ENCODE measurements at places on chromosomes 4 and X.
A peak's percentile ranks its signal among the peaks of the same experiment; 100 is the strongest.

- DNase-seq: no peak
These were observed 69.4 kb downstream of the CLCN5 start for GRCh38 chrX:49991758-49992157.

- no peak for DNase-seq
These were observed 96.3 kb downstream of the TMA16 start for GRCh38 chr4:163590619-163591264.

- DNase-seq: no peak
These were observed 62.6 kb downstream of the COQ2 start for GRCh38 chr4:83221897-83222441.

GRCh38 chr4:76641351-76641750 lies 206.3 kb downstream of the SHROOM3 start:
- no peak for DNase-seq

- DNase-seq: no peak
These were observed 95.4 kb downstream of the NKX6-1 start for GRCh38 chr4:84403656-84404055.

DNA sequence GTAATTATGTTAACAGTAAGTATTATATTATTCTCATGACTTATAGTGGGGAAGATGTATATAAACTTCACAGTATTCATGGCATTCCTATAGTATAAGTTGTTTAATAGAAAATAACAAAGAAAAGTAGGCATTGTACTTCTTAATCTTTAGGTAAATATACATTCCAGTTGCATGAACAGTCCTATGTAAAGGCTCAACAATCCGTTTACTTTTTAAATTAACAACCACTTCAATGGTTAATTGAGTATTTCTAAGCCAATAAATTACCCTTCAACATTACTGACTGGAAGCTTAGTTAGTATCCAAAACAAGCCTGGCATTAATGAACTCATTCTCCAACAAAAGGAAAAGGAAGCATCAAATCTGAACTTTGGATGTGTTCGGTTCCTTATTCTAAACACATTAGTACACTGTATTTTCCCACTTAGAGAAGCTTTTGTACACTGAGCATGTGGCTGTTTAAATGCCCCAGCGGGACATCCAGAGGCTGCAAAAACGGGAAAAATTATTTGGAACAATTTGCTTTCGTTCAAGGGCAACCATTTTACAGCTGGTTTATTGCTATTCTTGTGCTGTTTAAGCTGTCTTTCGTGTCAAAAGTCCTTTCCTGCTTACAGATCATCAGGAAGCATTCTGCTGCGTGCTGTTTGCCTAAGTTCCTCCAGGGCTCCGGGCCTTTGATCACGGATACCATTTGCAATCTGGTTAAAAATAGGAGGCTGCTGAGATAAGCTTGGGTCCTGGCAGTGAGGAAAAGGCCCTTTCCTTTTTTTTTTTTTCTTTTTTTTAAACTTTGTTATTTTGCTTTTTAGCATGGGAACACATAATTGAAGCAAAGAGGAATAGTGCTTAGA lies 460.3 kb downstream of the SPRY1 start:
- peak; percentile 2 for DNase-seq

- no peak for DNase-seq
These were observed 62.7 kb downstream of the SHROOM2 start for GRCh38 chrX:9848718-9849479.

DNA sequence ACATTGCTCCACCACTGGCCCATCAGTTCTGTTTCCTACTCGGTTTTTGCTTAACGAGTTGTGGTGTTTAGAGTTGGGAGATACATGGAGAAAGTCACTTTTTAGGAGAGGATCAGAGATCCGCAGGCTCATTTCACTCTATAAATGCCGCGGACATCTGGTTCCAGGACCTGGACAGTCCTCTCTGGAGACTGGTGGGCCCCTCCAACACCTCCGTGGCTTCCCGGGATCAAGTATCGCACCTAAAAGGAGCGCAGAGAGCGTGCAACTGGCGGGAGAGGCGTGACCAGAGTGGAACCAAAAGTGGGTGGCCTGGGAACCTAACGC lies 9.9 kb upstream of the CLTRN start:
- no peak for DNase-seq

DNA sequence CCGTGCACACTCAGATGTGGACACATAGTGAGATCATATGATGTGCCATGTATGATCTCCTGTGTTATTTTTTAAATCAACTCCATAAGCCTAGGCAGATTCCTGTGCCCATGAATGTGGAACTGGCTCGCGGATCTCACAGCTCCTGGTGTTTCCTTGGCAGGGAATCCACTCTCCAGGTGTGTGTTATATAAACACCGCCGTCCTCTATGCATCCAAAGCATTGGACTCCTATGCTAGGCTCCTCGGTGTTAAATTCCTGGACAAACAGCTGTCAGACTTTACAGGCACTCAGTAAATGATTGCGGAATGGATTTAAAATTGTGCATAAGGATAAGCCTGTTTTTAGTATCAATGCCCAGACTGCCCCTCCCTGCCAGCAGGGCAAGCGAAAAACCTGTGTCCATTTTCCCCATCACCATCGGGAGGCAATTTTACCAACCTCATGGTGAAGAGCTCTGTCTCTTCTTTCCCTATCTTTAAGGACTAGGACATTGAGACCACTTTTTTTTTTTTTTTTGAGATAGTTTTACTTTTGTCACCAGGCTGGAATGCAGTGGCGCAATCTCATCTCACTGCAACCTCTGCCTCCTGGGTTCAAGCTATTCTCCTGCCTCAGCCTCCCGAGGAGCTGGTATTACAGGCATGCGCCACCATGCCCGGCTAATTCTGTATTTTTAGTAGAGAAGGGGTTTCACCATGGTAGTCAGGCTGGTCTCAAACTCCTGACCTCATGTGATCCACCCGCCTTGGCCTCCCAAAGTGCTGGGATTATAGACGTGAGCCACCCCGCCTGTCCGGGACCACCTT lies 23.6 kb upstream of the GPR78 start:
- DNase-seq: no peak

DNA sequence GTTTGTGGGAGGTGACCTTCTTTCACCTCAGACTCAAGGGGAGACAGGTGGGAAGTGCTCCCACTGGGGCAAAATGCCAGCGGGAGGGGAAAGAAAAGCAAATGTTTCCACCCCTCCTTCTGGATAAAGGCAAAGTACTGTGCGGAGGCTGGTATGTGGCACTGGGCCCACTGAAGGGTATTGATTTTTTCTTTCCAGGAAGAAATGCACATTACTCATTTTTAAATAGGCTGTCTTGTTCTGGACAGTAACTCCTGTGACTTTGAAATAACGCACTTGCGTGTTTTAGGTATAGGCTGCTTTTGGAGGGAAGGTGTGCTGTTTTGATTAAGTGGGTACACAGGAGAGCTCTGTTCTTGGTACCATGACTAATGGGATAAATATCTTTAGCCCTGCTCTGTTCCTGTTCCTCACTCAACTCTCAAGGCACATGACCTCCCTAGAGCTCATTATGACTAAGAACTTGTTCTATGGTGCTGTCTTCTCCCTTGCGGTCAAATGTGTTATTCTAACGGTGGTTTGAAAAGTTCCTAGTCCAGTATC lies 40.7 kb upstream of the MBTPS2 start:
- DNase-seq: no peak

DNA sequence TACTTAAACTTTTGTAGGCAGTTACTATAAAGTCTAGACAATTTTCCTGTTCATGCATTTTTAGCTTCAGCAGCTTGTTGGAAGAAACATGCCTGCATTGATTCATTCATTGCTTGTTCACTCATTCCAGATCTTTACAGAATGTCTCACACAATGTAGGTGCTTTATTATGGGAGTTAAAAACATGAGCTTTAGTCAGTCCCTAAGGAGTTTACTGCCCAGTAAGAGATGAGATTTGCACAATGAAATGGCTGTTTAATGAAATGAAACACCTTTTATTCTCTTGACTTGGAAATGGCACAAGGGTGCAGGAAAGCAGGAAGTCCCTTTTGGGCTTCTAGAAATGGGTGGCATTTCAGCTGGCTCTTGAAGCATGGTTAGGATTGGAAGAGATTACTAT lies 2.9 kb downstream of the NOCT start:
- DNase-seq: no peak

GRCh38 chr4:54118850-54119589 lies 19.1 kb downstream of the GSX2 start:
- no peak for DNase-seq

DNA sequence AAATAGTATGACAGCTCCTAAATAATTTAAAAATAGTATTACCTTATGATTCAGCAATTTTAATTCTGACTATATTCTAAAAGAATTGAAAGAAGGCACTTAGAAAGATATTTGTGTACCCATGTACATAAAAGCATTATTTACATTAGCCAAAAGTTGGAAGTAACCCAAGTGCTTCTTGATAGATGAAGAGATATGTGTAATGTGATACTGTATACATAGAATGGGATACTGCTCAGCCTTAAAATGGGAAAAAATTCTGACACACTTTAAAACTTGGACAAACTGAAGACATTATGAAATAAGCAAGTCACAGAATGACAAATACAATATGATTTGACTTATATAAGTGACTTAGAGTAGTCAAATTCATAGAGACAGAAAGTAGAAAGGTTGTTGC lies 112.2 kb downstream of the IDS start:
- no peak for DNase-seq

DNA sequence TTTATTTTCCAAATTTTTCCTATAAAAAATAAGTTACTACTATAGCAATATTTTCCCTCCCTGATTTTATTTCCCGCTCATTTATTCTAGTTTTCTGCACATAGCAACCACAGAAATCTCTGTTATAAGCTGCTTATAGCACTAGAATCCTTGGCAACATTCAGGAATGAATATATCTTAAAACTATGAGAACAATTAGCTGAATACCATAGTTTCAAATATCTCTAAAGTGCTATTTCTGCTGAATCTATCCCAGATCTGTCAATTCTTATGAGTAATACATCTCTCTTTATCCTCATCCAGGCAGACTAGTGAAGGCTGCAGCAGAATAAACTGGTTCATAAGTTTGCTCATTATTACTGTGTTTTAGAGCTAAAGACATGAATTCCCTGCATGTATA lies 622.9 kb upstream of the DIPK2B start:
- no peak for DNase-seq

- no peak for DNase-seq
These were observed 1.3 kb upstream of the TET2 start for GRCh38 chr4:105145156-105145902.

DNA sequence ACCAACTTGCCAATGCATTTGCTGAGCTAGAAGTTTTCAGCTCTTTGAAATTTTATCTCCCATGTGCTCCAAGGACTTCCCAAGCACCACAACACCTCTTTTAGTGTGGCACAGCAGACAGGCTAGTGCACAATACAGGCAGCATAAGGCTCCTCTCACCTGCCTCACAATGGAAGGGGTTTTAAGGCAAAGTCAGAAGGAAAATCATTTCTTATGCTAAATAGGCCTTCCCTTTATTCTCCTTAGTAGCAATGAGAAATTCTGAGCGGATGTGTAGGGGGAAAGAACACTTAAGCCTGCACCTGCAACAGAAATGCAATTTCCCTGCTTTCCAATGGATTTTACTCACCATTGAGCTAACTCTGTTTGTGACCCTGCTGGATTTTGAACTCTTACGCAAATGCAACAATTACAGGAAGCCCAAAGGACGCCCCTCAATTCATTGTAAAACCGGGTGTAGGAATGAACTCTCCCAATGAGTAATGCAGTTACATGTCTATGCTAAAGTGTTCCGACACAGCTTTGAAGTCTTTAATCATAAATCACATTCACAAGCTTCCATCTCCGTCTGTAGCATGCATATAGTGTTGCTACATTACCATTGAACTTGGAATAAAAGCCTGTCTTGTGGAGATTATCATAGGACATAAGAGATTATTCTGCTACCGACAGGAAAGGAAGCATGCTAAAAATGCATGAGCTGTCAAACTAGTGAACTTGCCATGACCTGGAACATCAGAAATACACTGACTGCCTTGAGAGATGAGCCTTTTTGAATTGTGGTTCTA lies 1084.9 kb downstream of the RPA4 start:
- no peak for DNase-seq

GRCh38 chrX:109783701-109784079 lies 50.6 kb upstream of the ACSL4 start:
- no peak for DNase-seq

GRCh38 chr4:86358257-86358656 lies 1.6 kb downstream of the MAPK10 start:
- DNase-seq: no peak

DNA sequence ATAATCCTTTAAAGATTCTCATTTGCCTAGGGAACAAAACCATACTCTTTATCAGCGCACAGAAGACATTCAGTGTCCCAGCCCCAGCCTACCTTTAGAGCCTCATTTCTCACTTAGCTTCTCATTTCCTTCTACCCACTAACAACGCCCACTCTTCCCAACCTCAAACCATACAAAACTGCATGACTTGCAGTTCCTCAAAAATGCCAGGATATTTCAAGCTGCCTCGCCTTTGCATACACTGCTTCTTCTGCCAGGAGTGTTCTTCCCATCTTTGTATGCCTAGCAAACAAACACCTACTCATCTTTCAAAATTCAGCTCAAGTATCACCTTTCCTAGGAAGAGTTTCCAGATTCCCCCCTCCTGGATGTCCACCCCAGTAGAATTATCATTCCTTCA lies 129.9 kb upstream of the ADGRL3 start:
- DNase-seq: no peak

DNA sequence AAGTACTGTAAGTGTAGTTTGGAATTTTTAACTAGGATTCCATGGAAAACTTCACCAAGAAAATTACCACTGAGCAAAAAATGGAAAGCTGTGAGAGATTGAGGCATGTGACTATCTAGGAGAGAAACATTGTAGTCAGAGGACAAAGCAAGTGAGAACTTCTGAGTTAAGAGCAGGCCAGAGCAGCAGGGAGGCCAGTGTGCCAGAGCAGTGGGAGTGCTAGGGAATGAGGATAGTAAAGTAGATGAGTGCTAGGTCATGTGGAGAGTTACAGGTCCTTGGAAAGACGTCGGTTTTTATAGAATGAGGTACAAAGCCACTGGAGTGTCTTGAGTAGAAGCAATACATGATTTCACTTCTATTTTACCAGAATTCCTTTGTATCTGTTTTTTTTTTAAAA lies 52.7 kb upstream of the FAT4 start:
- DNase-seq: no peak

DNA sequence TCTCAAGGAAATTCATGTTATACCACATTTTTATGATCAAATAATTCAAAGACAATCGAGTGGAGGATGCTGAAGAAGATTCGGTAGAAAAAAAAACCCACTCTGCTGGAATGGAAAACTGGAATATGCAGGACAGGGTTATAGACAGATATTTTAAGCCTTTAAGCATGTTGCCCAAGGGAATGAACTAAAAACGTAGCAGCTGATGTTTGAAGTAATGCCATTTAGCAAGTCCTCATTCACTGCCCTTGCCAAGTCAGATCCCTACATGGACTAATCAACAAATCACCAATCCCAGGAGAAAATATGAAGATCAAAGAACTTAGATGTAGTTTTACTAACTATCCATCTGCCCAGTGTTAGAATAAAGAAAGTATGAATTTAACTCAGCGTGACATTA lies 75.6 kb upstream of the ETNPPL start:
- no peak for DNase-seq

DNA sequence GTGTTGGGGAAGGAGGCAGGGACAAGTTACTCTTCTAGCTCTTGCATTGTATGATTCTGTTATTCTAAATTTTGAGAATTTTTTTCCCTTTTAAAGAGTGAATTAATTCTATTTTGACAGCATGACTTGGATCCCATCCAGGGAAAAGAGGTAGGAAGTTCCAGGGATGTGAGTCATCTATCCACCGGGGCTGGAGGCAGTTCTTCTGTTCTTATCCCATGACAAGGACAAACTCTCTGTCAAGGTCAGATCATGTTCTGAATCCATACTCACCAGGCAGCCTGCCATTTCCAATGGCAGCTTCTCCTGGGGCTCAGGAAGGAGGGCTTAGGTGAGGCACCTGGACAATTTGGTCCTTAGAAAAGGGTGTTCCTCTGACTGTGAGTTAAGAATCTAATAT lies 132.0 kb upstream of the MED14 start:
- no peak for DNase-seq
